ENCODE measurements at places on chromosomes 1 and 21.

DNA sequence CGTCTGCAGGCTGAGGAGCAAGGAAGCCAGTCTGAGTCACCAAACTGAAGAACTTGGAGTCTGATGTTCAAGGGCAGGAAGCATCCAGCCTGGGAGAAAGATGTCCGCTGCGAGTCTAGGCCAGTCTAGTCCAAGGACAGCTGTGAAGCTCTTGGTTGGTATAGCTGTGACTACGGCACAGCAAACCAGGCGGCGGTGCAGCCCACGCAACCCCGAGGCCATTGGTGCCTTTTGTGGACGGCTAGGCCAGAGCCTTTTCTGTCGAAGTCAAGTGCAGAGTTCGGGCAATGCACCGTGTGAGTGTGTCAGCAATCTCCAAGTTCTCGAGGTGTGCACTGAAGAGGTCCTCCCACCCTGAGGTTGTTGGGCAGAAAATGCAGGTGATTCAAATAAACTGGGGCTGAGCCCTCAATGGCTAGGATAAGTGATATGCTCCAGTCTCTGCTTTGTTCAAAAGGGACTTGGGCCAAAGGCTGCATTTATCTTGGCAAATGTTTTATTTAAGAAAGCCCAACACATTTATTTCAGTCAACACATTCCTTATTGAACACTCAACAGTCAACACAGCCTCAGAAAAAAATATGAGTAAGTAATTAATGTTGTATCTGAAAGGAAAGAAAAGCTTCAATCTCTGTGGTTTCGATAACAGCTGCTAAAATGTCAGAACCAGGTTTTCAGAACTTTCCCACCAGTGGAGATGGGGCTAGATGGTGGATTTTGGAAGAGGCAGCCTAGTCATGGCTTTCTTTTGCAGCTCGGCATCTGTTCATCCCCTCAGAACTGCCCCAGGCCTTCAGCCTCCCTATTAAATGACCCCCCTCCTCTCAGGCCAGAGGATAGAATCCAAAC, 78.1 kb upstream of the COX20 start:
- DNase-seq: no peak

DNA sequence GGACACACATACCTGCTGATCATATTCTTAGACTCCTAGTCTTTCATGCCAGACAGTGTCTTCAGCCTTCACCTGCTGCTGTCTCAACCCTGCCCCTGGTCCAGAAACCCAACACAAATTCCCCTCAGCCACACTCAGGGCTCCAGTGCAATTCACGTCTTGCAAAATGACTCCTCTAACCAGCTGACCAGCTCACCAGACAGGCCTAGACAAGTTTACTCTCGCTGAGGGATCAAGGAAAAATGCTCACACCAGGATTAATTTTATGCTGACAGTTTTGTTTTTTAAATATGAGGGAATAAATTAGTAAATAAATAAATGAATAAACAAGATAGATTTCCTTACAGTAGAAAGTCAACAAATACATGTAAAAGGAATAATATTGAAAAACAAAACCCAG, 28.5 kb downstream of the CCDC185 start:
- no peak for DNase-seq

DNA sequence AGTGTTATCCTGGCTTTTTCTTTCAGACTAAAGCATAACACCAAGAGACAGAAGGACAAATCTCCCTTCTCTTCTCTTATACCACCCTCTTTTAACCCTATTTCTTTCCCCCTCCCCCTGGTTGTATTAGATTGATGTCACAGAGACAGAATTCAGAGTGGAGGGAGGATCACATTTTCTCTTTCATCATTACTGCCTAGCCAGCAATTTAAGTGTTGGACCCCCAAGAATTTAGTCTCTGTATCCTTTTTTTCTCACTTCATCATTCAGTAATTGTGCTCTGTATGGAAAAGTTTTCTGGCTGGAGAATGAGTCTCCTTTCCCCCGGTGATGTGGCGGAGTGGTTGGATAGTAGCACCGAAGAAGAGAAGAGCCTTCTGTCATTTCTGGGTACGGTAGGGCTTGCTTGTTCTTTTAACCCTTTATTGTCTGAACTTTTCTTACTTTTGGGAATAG, 124.8 kb downstream of the CLEC20A start:
- no peak for DNase-seq

DNA sequence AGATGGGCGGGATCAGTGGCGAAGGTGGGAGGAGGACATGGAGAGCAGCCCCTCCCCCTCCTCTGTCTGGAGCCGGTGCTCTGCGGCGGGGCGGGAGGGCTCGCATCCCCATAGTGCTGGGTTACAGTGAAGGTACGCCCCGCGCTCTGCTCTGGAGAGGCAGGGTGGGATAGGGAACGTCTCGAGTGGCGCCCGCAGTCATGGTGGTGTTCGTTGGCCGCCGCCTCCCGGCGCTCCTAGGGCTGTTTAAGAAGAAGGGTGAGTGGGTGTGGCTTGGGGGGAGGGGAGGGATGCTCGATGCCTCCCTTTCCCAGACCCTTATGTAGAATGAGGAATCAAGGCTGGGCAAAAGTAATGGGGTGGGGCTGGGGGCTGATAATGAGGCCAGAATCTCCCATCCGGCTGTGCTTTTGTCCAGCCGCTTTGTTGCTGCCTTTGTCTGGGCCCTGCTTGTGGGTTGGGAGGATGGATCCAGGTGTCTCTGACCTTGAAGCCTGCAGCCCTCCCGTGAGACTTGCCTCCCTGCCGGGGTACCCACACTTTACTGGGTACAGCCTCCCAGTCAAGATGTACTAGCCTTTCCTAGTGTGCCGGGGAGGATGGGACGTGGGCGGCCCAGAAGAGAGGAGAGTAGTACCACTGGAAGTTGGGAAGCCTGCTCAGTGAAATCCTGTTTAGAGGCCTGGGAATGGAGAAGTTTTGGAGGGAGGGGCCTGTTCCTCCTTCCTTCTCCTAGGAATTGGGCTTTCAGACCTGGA, 51.4 kb downstream of the YARS1 start:
- no peak for DNase-seq

- DNase-seq: no peak
These were observed 3.6 kb upstream of the UBE2G2 start for GRCh38 chr21:44805226-44805625.

GRCh38 chr21:33063907-33064622, 5.9 kb upstream of the OLIG1 start:
- DNase-seq: no peak

GRCh38 chr21:34152500-34152899, 79.1 kb downstream of the MRPS6 start:
- no peak for DNase-seq

- DNase-seq: no peak
These were observed 56.2 kb upstream of the SMYD2 start for GRCh38 chr1:214224611-214225354.

GRCh38 chr1:229557913-229558414, 543 bp downstream of the ABCB10 start:
- peak; percentile 20 for DNase-seq

Data from NCI-H510A (cell line).